ENCODE measurements at places on chromosomes 1 and 21.

DNA sequence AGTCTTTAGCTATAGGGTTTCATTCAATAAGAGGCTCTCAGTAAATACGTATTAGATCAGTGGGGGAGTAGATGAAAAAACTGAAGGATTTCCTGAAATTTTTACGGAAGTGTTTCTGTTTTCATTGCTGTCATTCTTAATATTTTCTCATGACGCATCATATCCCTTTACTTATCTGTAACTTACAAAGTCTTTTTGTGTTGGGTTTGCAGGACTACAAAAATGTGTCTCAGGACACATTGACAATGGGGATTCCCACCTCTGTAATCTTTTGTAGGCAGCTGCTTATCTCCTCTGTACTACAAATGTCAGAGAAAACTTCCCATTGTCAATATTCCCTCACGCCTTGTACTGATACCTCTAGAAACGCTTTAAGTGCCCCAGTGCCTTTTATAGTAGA is 35.5 kb downstream of the CRP start:
- no peak for DNase-seq

GRCh38 chr1:76109404-76109803 is 34.9 kb downstream of the ST6GALNAC3 start:
- DNase-seq = no peak

DNA sequence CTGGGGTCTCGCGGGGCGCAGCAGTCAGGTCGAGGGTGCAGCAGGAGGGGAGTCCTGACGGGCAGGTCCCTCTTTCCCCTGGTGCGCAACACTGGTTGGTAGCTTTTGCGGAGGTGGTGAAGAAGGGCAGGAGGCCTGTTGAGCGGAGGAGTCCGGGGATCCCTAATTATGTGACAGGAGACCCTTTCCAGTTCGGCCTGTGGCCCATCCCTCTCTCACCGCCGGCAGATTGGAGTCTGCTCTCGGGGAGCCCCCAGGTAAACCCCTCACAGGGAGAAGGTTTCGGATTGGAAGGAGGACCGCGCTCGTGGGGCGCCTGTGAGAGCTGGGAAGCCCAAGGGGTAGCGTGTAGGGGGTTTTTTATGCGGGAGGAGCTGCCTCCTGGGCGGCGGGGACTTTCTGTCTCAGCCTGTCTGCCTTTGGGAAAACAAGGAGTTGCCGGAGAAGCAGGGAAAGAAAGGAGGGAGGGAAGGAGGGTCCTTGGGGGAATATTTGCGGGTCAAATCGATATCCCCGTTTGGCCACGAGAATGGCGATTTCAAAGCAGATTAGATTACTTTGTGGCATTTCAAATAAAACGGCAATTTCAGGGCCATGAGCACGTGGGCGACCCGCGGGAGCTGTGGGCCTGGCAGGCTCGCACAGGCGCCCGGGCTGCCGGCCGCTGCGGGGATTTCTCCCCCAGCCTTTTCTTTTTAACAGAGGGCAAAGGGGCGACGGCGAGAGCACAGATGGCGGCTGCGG is 9.5 kb downstream of the SIM2 start:
- DNase-seq = no peak

GRCh38 chr1:20151906-20152598 is 12.9 kb downstream of the PLA2G2F start:
- peak; percentile 73 for DNase-seq

- no peak for DNase-seq
These were observed 32.0 kb downstream of the VANGL2 start for GRCh38 chr1:160432371-160432786.

DNA sequence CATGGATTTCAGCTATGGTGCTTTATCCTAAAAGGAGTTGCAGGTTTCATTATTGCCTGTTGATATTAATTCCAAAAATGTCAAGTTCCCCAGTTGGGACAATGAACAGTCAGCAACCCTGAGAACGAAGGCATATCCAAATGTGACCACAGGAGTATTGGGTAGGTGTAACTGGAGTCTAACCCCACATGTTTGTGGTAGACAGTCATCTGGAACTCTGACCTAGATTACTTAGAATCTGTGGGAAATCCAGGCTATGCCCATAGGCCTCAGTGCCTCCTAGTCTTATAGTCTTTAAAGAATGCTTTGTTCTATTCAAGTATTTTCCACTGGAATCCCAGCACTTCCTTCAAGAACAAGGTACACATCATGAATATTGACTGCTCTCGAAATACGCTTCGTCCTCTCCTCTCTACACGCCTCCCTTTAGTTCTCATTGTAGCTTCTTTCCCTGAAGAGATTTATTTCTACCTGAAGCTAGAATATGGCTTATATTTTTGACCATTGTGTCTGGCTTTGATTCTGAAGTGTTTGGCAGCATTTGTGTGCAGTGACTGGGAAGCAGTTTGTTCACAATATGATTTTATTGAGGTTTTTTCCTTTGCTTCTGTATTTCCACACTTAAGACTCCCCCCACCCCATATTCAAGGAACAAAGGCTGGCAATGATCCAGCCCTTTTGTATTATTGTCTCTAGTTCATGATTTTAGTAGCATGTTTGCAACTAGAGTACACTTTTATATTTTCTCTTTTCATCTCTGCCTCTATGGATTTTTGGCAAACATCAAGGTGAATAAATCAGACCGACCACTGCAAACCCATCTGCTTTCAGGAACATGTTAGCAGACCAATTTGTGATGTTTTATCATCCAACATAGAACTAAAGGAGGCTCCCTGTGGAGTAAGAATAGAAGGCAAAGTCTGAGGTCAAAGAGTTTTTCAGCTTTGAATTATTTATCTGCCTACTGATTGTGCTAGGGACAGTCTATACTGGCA is 178.6 kb downstream of the GPR52 start:
- no peak for DNase-seq

GRCh38 chr1:163300568-163300967 is 21.2 kb upstream of the NUF2 start:
- DNase-seq = no peak

- no peak for DNase-seq
These were observed 73.9 kb downstream of the SLC66A1 start for GRCh38 chr1:19385869-19386591.

- DNase-seq = no peak
These were observed 22.4 kb upstream of the CHRM3 start for GRCh38 chr1:239363930-239364329.

- DNase-seq = no peak
These were observed 2.4 kb upstream of the CHI3L2 start for GRCh38 chr1:111225091-111225490.

- DNase-seq = no peak
These were observed 2.4 kb upstream of the IKBKE start for GRCh38 chr1:206467915-206468314.

GRCh38 chr21:46154155-46154954 is 1.0 kb downstream of the FTCD start:
- no peak for DNase-seq

GRCh38 chr1:3121401-3122210 is 52.6 kb downstream of the PRDM16 start:
- DNase-seq = no peak

GRCh38 chr1:56064705-56065104 is 514.7 kb downstream of the PLPP3 start:
- no peak for DNase-seq

DNA sequence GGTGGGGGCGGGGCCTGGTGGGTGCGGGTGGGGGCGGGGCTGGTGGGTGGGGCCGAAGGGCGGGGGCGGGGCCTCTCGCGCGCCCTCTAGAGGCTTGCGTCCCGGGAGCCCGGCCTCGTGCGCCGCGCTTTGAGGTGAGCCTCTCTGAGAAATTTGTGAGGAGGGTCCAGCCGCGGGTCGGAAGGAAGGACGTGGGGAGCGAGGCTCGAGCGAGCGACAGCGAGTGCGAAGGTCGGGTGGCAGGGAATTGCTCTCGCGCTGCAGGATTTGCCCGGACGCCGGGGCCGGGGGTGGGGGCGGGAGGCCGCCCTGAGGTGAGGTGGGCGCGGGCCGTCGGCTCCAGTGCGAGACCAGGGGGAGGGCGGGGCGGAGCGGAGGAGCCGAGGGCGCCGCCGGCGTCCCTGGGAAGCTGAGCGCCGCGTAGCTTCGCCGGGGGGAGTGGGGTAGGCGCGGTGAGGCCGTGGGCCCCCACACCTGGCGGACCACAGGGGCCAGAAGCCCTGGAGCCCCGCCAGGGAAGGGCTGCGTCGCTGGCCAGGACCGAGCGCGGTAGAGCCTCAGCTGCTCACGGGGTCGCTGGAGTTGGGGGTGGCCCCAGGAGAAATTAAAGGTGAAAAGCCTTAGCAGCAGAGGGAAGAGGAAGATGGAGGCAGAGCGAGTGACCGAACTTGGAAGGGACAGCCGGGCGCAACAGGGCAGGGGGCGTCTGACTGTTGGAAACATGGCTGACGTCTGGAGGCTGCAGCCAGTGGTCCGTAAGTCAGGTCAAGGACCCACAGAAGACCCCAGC is 754 bp upstream of the LSS start:
- DNase-seq = no peak

DNA sequence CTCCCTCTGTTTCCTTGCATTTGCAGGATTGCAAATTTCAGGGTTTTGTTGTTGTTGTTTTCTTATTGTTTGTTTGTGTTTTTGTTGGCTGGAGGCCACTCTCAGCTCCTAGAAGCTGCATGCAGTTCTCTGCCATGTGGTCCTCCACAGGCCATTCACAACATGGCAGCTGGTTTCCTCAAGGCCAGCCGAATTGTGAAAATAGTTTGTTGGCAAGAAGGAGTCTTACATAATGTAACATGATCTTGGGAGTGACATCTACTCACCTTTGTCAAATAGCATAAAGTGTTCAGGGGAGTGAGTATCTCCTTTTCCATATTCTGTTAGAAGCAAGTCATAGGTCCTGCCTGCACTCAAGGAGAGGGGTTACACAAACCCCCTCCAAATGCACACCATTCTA is 10.6 kb upstream of the UAP1 start:
- DNase-seq = no peak

- no peak for DNase-seq
These were observed 91.9 kb downstream of the GTF2B start for GRCh38 chr1:88799491-88799890.

DNA sequence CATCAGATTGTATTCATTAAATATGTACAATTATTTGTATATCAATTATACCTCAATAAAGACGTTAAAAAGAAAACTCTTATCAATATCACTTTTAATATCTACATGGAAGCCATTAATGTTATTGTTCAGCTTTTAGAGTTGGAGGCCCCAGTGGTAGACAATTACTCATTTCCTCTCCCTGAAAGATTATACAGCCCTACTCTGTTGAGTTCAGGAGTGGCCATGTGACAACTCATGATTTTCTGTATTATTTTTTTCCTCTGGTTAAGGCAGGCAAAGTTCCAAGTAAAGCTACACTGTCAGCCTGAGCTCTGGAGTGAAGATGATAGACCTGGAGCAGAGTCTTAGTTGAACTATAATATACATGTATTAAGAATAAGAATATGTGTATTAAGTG is 247.9 kb upstream of the B3GALT2 start:
- no peak for DNase-seq

DNA sequence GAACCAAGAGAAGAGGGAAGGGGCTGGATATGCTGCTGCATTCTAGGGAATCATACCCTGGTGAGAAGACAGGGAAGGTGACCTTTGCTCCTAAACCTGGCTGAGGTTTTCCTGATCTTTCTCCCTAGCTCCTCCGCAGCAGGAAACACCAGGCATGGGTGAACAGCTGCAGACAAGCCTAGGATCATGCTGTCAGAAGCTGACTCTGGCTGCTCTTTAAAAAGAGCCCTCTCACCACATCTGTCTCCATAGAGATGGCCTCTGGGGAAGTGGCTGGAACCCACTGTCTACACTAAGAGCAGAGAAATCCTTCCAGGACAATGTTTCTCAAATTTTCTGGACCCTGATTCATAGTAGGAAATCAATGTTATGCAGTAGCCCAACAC is 57.6 kb downstream of the CD34 start:
- DNase-seq = no peak

- no peak for DNase-seq
These were observed 64.3 kb downstream of the ZNF281 start for GRCh38 chr1:200345520-200345919.

- DNase-seq = no peak
These were observed 6.3 kb upstream of the TMEM39B start for GRCh38 chr1:32066489-32066873.

GRCh38 chr1:226618380-226618779 is 69.8 kb downstream of the STUM start:
- no peak for DNase-seq

- no peak for DNase-seq
These were observed 9.2 kb downstream of the CSTB start for GRCh38 chr21:43766734-43767497.

DNA sequence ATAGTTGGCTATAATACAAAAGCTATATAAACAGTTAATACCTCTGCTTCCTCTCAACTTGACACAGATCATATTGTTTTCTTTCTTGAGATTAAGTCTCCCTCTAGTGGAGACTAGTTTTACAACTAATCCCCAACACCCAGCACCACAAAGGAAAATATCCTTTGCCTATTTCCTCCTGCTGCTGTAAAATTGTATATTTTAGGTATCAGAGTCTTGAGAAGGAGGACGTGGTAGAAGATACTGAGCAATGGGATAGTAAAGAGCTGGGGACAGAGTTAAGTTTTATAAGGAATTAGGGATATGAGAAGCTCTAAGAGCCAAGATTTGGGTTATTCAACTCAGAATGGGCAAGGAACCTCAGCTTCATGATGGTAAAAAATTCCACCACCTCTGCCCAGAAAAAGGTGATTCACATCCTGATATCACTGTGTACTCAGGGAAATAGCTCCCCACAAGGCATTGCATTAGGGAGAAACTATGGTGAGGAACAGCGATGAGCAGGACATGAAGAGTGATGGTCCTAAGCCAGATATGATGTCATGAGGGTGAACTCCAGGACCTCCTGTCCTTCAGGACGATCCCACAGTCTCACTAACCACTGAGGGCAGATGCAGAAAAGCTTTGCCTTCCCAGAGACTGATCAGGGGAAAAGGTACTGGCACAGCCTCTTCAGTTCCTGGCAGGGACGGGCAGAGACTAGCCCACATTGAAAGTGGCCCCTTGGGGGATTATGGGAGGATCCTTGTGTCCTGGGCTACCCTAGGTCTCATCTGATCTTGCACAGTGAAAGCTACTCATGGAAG is 14.7 kb upstream of the CFAP126 start:
- DNase-seq = no peak

DNA sequence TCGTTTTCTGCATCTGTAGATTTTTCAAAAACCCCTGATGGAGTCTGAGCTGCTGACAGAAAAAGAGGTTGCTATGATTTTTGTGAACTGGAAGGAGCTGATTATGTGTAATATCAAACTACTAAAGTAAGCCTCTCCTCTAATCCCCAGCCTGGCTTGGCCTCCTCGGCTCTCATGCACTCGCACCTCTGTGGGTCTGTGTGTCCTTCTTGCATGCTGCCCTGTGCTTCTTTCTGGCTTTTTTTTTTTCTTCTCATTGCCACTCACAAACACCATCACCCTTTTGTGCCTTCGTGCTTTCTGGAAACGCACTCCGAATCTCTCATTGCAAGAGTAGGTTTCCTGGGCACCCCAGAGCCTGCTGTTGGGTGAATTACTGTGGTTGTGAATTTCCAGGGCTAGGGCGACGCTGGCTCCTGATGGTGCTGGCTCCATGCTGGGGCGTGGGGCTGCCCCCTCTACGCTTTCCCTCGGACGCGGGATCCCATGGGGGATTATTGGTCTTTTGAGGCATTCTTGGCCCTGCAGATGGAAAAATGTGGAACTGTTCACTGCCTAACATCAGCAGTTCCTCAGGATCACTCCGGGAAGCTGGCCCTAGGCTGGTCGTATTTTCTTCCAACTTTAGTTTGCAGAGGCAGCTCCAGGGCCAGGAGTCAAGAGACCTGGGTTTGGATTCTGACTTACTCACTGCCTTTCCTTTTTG is 56.8 kb downstream of the ATP5PO start:
- DNase-seq = no peak

GRCh38 chr1:189787201-189787600 is 690.5 kb downstream of the BRINP3 start:
- DNase-seq = no peak

Measured in effector memory CD8-positive, alpha-beta T cell (primary cell).